ENCODE measurements at places on chromosomes 5 and 9. TPM values are rescaled to one million over a fixed set of nuclear protein-coding genes. Genes with fewer than 3 reads are reported as not detected.

Gene CCNB1
- total RNA-seq = 199 TPM

- no peaks in the 10 kb centered on the region for H3K27me3 ChIP-seq
- H3K4me3 ChIP-seq = no peak overlapping the region
- H3K36me3 ChIP-seq = peaks cover 26% of the 10 kb centered on the region
- H3K27ac ChIP-seq = peak overlapping the region; percentile 54
- peak; percentile 39 for DNase-seq
- peaks cover 43% of the 10 kb centered on the region for H3K4me1 ChIP-seq
These were observed 6.9 kb downstream of the YTHDC2 start for GRCh38 chr5:113520429-113520828.

- DNase-seq = no peak
- no peaks in the 10 kb centered on the region for H3K36me3 ChIP-seq
- H3K4me1 ChIP-seq = no peaks in the 10 kb centered on the region
- H3K27me3 ChIP-seq = peaks cover 13% of the 10 kb centered on the region
- no peak overlapping the region for H3K4me3 ChIP-seq
These were observed 103.8 kb upstream of the WWC1 start for GRCh38 chr5:168187614-168188013.

Gene TGFBI
- total RNA-seq = 795 TPM

- no peaks in the 10 kb centered on the region for H3K4me1 ChIP-seq
- no peak overlapping the region for H3K4me3 ChIP-seq
- no peaks in the 10 kb centered on the region for H3K36me3 ChIP-seq
- DNase-seq = peak; percentile 1
- H3K27ac ChIP-seq = no peak overlapping the region
- no peaks in the 10 kb centered on the region for H3K27me3 ChIP-seq
These were observed 75.5 kb upstream of the PUM3 start for GRCh38 chr9:2919347-2919746.

DNA sequence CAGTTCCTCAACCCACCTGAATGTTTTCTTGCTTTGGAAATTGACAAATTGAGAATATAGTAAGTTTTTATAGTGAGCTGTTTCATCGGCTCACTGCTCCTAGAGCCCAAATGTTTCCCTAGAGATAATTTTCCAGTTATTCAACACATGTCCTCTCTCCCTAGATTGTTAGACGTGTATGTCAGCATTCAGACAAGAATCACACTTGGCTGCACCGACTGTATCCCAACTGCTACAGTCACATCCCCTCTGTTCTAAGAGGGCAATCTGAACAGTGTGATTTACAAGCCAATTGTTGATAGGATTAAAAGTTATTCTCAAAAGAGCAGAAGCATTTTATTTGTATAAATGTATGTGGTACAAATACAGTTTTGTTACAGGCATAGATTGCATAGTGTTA is 93.9 kb downstream of the MAMDC2 start:
- H3K4me1 ChIP-seq = peaks cover 59% of the 10 kb centered on the region
- H3K36me3 ChIP-seq = peaks cover 15% of the 10 kb centered on the region
- H3K27ac ChIP-seq = peak overlapping the region; percentile 15
- no peak overlapping the region for H3K4me3 ChIP-seq
- DNase-seq = no peak

DNA sequence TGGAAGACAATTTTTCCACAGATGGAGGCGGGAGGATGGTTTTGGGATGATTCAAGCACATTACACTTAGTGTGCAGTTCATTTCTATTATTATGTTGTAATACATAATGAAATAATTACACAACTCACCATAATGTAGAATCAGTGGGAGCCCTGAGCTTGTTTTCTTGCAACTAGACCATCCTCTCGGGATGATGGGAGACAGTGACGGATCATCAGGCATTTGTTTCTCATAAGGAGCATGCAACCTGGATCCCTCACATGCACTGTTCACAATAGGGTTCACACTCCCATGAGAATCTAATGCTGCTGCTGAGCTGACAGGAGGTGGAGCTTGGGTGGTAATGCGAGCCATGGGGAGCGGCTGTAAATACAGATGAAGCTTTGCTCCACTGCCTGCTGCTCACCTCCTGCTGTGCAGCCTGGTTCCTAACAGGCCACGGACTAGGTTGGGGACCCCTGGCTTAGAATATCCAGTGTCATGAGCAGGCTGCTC is 1.6 kb downstream of the STKLD1 start:
- H3K4me1 ChIP-seq = peaks cover 25% of the 10 kb centered on the region
- peaks cover 10% of the 10 kb centered on the region for H3K36me3 ChIP-seq
- H3K27me3 ChIP-seq = peaks cover 6% of the 10 kb centered on the region
- peak overlapping the region; percentile 75 for H3K4me3 ChIP-seq

GRCh38 chr5:2900360-2900759 is 148.9 kb upstream of the IRX2 start:
- peaks cover 6% of the 10 kb centered on the region for H3K36me3 ChIP-seq
- no peak overlapping the region for H3K4me3 ChIP-seq
- DNase-seq = no peak
- H3K27me3 ChIP-seq = no peaks in the 10 kb centered on the region
- no peak overlapping the region for H3K27ac ChIP-seq

GRCh38 chr5:56829137-56829908 is 14.0 kb downstream of the MAP3K1 start:
- no peak for DNase-seq
- no peaks in the 10 kb centered on the region for H3K36me3 ChIP-seq
- peaks cover 14% of the 10 kb centered on the region for H3K4me1 ChIP-seq
- no peaks in the 10 kb centered on the region for H3K27me3 ChIP-seq
- no peak overlapping the region for H3K27ac ChIP-seq

Gene ALDH7A1
- 88.5 TPM for total RNA-seq

DNA sequence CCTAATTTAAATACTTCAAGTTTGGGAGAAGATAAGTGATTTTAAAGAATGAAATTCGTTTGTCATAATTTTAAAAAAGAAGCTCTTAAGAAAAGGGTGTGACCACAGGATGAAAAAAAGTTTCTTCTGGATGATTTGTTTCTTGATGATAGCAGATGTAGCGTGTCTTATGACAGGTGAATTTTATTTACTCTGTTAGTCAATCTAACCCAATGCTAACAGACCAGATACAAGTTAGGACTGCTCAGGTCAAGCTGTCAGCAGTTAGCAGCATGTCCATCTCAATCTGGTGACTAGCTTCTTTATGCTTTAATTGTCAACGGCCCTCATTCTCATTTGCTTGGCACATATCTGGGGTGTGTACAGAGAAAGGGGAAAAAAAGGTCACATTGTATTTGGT is 456.0 kb downstream of the BNC2 start:
- no peaks in the 10 kb centered on the region for H3K27me3 ChIP-seq
- peaks cover 14% of the 10 kb centered on the region for H3K36me3 ChIP-seq
- peaks cover 77% of the 10 kb centered on the region for H3K4me1 ChIP-seq
- 0 out of 2 replicates have a peak overlapping the region, but pooled peaks have one; percentile 25 for H3K27ac ChIP-seq
